Stimulated activated CD4-positive, alpha-beta T cell treated with anti-CD3 and anti-CD28 coated beads, TNF-alpha, amount 100 ng/mL, for 24 hours (primary cell): ENCODE measurements at places on chromosomes 2 and 18.

DNA sequence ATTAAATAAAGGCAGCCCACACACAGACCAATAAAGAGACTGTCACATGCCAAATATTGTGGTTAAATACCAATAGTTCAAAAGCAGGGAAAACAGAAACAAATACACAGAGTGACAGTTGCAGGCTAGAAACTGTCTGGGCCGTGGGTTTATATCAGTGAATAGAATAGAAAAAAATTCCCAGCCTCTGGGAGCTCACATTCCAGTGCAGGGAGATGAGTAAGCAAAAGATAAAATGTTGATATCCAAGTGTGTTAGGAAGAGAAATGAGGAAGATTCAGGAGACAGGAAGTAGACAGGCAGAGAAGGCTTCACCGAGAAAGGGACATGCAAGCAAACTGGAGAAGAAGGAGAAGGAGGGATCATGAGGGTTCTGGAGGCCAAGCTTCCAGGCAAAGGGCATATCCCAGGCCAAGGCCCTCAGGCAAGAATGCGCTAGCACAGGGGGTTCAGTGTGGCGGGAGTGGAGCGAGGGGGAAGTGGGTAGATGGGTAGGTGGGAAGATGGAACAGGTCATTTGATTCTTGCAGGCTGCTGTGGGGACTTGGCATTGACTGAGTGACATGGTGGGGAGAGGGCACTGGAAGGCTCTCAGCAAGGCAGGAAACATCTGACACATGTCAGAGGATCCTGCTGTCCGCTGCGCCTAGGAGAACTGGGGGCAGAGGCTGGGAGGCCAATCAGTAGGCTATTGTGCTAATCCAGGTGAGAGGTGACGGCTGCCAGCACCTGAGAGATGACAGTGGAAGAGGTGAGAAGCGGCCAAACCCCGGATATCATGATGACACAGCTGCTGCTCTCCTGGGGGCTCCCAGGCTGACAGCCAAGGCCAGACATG, 89.2 kb downstream of the ZBTB7C start:
- no peak for DNase-seq

DNA sequence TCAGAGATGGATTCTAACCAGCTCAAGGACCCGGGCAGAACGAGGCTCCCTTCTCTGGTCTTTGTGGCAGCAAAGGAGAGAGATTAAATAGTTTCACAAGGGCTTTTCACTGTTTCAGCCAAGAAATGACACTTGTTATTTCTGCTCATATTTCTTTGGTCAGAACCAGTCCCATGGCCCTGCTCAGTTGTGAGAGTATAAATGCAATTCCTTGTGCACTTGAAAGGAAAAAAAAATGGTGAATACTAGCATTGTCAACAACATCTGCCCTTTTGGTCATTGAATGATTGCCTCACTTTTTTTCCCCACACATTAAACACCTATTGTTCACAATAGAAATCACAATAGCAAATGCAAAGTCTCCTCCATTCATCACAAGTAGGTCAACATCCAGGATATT, 104.4 kb downstream of the RDH14 start:
- no peak for DNase-seq

DNA sequence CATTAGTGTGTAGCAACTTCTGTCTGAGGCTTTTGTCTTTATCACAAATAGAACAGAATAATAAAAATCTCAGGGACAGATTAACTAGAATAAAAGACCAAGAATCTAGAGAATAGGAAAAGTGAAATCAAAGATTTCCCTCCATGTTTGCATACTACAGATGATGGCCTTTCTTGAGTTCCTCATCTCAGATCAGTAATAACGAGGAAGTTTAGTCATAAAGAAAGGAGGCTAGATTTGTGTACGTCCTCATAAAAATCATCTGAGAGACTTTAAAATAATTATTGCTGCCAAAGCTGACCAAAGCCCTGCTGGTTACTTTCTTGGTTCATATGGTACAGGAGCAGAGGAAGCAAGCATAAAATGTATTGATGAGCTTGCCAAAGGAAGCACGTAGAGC, 117.3 kb downstream of the MIB1 start:
- DNase-seq, result no peak

GRCh38 chr2:54570925-54571694, 115.0 kb downstream of the SPTBN1 start:
- DNase-seq, result peak; percentile 78

DNA sequence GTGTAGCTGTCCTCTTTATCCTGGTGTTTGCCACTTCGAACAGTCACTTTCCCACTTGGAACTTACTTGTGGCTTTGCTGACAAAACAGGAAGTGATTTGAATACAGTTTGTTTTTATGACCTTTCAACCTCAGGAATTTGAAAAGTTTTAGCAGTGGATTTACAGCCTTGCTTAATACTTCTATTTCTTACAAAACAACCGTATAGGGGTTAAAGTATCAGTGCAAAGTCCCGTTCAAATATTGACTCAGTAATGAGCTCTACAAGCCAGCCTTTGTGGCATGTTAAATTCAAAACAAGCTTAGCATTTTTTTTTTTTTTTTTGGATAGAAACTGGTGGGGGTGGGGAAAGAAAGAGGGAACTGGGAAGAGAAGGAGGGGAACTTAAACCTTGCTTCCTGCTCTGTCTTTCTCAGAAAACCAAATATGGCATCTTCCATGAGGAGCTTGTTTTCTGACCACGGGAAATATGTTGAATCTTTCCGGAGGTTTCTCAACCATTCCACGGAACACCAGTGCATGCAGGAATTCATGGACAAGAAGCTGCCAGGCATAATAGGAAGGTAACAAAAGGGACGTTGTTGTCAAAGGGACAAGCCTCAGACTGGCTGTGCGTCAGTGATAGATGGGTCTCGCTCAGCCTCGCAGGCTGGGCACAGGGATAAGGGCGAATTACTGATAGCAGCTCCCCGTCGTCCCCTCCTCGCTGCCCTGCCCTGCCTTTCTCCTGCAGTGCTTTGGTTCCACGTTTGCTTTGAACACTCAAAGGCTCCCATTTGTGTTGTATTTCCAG, at the start of gene HNMT:
Gene HNMT (plus strand): TSS at position 408 of the 793 bp plus-strand sequence. CDS start 19 bp downstream, at position 427.
- no peak for DNase-seq

DNA sequence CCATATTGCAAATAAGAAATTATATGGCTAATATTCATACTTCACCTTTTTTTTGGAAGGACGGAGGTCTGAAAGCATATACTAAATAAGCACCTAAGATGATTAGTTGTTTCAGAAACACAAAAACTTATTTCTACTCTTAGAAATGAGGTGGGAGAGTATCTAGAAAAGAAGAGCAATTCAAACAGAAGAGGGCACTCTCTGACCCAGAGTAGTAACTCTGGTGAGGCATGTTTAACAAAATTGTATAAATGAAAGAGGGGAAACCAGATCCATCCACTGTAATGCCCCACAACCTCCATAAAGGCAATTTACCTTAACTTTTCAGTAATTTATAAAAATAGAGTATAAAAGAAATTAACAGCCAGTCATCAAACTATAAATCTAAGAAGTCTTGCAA, 669.6 kb upstream of the VRK2 start:
- DNase-seq, result no peak

GRCh38 chr2:217901835-217902378, 100.9 kb downstream of the TNS1 start:
- no peak for DNase-seq

DNA sequence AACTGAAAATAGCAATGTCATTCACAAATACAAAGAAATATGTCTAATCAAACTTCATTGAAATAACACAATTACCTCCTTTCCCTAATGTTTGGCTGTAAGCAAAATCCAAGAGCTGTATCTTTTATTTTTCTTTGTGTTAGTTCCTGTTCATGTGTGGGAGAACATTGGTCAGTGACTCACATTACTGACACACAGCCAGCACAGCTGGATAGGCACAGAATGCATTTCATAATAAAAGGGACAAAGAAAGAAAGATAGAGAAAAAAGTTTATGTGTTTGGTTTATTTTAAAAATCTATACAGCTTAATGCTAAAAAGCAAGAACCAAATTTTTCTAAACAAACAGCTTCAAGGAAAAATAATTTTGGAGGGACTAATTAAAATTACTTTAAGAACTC, 185.6 kb upstream of the COL3A1 start:
- DNase-seq, result no peak

DNA sequence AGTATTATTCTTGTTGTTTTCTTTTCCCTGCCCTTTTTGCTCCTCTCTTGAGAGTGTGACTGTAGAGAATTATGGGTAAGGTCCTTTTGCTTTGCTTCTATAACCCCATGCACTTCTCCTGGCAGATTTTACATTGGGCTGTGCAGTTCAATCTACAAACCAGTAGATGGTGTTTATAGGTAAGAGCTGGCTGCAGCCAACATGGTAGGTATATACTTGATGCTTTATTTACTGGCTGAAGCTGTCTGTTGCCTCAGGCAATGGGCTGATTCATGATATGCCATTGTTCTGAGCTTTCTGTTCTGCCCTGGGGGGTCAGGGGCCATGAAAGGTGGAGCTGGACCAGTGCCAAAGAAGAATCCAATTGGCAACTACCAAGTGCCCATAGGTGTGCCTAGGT, 48.3 kb upstream of the MYL1 start:
- DNase-seq, result no peak

DNA sequence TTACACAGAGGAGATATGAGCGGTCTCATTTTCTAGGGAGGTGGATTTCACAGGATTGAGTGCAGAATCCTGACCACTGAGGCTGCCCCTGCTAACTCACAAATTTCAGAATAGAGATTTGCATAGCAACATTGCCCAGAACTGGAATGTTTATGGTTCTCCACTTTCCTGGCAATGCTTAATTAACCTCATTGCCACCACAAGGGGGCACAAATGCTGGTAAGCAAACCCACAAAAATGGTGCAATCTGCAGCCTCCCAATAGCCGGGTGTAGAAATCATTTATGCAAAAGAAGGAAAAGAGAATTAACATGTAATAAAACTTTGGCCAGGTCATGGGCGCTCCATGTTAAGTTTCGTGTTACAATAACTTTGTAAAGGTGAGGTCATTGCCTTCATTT, 112.4 kb downstream of the CYRIA start:
- DNase-seq, result no peak

DNA sequence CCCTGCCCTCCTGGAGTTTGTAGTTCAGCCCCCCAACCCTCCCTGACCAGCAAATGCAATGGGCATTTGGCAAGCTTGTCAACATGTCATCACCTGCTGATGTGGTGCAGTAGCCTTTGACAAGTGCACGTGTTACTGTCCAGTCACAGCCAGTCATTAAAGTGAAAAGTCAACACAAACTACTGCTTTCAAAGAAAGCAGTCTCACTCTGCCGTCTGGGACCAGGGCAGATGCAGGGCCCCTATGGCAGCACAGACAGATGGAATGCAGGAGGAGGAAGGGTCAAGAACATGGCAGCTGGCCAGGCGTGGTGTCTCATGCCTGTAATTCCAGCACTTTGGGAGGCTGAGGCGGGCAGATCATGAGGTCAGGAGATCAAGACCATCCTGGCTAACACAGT, 222.4 kb upstream of the OSR1 start:
- DNase-seq, result no peak

- DNase-seq, result no peak
Measured at GRCh38 chr18:3717376-3718025, 267.5 kb downstream of the TGIF1 start.

- DNase-seq, result no peak
Measured at GRCh38 chr2:2332381-2332780, 1.3 kb upstream of the MYT1L start.

GRCh38 chr2:200296118-200296517, 10.4 kb upstream of the SPATS2L start:
- no peak for DNase-seq

DNA sequence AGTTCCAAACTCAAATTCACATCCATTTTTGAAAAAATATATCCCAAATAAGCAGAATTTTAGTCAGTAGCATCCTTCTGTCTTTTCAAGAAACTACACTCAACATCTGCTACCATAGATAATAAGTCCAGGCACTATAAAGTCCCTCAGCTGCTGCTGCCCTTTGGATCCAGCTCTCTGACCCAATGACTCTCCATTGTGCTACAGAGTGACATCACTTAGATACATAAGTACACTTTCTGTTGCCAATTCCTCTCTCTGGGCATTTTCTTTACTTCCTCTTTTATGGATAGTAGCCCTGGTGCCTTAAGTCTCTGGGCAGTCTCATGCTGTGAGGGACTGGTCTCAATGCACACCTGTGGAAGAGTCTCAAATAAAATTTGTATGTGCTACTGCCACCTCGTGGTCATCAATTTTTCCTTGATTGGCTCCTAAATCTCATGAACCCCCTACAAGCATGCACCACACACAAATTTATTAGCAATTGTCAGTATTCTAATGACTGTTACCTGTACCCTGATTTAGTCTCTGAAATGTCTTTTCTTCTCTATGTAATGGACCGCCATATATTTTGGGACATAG, 219.2 kb downstream of the LRP1B start:
- DNase-seq, result no peak

- DNase-seq, result no peak
Measured at GRCh38 chr2:37836711-37837110, 88.4 kb upstream of the RMDN2 start.
